Mucosa of descending colon (tissue), 3 donors: ENCODE measurements at places on chromosomes 4 and X. TPM values are rescaled to one million over a fixed set of nuclear protein-coding genes. Genes with fewer than 3 reads are reported as not detected.

DNA sequence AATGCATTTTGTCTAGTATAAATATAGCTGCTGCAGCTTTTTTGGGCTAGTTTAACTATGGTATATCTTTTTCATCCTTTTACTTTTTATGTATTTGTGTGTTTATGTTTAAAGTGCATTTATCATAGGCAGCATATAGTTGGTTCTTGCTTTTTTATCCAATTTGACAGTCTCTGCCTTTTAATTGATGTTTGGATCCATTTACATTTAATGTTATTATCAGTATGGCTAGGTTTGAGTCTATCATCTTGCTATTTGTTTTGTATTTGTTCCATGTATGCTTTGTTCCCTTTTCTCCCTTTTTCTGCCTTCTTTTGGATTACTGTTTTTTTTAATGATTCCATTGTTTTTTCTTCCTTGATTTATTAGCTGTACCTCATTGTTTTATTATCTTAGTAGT is 40.3 kb downstream of the GNL3L start:
- no peak for DNase-seq

IL3RA gene
- total RNA-seq, result 6.3 TPM

DNA sequence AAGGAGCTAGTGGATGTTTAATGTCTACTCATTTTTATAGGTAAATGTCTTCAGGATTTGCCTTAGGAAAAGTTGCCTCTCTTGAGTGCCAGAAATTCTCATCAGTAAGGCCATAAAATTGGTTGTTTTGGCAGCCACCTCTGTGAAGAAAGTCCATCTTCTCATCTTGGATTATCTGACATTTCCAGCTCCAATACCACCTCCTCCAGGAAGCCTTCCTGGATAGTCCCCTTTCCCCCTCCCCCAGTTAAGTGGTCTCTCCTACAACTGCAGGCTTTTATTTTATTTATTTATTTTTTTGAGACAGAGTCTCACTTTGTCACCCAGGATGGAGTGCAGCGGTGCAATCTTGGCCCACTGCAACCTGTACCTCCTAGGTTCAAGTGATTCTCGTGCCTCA is 87.1 kb downstream of the PPP2R2C start:
- peak; percentile 4 for DNase-seq

DNA sequence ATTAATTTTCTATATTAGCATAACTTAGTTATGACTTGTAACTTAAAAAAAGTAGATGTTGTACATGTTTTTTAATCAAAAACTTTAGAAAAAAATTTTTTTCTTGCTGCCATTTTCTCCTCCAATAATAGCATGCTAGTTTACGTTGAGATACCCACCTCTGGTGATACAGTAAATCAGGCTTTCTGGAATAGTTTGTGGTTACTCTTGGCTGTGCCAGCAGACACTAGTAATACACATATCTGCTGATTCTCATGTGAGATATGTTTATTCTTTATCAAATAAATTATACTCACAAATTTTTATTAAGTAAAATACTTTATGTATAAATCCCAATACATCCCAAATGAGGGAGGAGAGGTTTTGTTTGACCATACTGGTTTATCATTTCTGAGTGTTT is 117.3 kb downstream of the KLHL8 start:
- DNase-seq, result no peak

GRCh38 chr4:2044119-2044485 is 15.0 kb upstream of the NAT8L start:
- no peak for DNase-seq

TEX11 gene
- total RNA-seq, result 2.7 TPM

DNA sequence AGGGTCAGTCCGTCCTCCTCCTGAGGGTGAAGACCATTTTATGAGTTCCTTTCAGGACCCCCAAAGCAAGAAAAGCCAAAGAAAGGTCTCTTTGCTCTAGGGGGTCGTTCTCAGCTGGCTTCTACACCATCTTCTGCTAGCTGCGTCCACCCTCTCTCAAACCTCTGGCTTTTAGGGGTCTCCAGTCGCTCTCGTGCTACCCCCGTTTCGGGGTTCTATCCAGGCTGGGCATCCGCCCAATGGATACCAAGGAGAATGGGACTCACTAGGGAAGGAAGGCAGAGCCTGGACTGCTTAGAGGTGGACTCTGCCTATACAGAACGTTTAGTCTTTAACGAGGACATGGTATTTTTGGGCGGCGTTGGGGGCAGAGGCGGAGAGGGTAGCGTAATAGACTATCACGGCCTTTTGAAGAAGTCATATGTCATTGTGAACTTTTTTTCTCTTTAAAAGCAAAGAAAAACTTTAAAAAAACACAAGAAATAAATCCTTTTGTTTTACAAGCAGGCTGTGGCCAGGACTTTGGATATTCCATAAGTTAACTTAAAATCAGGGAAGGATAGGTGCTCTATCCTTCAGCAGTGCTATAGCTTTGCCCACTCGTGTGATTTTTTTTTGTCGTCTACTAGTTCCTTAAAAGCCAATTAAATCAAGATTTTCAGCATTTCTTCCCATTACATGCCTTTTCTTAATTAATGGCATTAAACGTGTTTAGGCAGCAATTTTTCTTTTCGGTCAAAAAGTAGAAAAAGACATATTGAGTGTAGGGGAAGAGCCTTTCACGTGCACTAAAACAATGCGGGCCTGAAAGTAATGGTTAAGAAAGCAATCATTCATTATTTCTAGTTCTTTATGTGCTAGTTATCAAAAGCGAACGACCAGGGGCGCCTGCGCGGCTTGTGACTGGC is 7.2 kb upstream of the PITX2 start:
- no peak for DNase-seq

- no peak for DNase-seq
Measured at GRCh38 chr4:147927377-147928137, 195.7 kb downstream of the ARHGAP10 start.

DNA sequence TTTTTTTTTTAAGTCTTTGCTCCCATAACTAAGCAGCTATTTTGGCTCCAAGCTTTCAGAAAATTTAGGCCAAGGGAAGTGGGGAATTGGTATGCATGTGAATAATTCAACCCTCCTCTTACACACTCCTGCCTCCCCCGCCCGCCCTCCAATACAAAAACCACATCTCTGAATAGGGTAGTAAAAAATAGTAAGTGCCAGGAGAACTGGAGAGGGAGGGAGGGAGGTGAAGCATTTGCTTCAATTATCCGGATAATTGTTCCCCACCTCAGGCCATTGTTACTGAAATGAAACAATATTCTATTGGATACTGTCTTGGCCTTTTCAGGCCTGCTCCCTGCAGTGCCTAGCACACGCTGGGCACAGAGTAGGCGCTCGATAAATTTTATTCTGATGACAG is 5.5 kb upstream of the GSX2 start:
- DNase-seq, result no peak

PF4V1 gene
- not detected for total RNA-seq

SUPT20HL2 gene
- not detected for total RNA-seq

DNA sequence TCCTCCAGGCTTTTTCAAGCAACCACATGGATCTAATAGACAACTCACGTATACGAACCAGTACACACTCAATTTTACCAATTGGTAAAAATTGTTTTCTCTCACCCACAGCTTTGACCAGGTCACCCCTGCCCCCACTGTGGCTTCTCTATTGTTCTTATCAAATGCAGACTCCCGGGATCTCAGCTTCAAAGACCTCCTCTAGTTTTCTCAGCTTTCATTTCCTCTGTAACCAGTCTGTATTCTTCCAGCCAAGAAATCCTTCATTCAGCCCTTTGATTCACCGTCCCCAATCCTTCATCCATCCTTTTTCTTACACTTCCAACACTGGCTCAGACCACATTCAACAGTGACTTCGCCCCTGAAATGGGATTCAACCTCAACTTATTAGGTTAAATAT is 120.7 kb downstream of the CORIN start:
- no peak for DNase-seq

DNA sequence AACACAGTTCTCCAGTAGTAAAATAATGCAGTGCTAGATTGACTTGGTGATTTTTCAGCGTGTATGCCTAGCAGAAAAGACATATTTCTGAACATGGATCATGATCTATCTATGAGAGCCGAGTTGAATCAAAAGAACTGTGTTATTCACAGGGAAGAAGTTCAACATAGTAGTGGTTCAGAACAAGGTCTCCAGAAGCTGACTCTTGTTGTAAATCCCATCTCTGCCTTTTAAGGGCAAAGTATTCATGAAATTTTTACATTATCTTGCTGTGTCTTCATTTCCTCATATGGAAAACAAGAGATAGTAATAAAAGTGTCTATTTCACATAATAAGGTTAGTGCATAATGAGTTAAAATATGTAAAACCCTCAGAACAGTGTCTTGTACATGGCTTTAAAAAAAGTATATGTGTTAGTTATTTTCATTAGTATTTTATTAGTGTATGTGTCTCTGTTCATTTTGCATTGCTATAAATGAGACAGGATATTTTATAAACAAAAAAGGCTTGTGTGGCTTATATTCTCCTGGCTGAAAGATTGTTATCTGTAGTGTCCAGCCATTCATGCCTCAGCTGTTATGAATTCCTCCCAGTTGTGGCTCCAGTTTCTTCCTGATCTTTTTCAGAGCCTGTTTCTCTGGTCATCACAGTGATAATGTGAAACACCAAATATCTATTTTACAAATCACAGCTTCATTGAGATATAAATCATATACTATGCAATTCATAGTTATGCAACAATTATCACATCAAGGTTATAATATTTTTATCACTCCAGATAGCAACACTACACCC is 1351.2 kb downstream of the STIM2 start:
- DNase-seq, result no peak

DNA sequence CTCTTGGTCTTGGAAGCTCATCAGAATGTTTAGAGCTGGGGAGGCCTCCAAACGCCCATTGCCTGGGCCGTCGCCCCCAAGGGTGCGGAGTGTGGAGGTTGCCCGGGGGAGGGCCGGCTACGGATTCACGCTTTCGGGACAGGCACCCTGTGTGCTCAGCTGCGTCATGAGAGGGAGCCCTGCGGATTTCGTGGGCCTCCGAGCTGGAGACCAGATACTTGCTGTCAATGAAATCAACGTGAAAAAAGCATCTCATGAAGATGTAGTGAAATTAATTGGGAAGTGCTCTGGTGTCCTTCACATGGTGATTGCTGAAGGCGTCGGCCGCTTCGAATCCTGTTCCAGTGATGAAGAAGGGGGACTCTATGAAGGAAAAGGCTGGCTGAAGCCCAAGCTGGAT is 23.3 kb downstream of the RGS12 start:
- DNase-seq, result no peak

- DNase-seq, result no peak
Measured at GRCh38 chr4:25088093-25088952, 57.6 kb upstream of the LGI2 start.

DNA sequence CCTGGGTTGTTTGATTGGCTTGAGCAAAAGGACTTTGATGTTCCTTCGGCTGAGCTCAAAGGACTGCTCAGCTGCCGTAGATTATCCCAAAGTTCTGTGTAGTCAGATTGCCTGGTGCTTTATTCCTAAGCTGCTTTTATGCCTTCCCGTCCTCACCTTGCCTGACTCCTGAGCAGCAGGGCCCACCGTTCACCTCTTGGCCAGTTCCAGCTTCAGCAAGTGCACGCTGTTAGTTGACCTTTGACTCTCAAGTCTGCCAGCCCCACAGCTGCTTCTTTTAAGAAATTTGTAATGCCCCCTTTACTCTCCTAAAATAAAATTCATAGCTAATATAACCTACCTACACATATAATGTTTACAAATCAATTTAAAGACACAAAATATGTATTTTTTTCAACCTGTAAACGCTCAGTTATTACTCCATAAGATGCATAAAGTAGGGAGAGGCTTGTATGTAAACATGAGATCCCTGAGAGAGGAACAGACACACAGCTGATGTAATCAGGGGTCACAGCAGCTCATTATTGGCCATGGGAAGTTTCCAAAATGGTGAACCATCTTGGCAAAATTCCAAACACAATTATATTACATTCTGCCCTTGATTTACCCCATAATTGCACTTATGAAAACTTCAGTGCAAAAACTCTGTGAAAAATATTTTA is 28.6 kb downstream of the UCHL1 start:
- no peak for DNase-seq

DNA sequence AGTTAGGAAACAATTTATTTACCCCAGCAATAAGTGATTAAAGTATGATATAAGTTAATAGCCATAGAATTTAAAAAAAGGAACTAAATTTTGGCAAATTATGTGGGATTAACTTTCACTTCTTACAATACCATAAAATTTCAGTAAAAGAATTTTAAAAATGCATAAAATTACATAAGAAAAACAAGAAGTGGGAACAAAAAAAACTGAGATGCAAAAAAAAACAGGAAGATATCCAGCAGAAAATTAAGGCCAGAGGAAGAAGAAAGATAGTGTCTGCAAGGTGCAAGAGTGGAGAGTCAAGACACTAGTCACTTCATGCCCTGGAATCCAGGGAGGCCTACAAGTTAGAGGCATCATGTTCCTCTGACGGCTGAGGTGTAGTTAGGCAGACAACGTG is 184.2 kb downstream of the GASK1B start:
- DNase-seq, result no peak

PLP1 gene
- total RNA-seq, result 4.9 TPM

DNA sequence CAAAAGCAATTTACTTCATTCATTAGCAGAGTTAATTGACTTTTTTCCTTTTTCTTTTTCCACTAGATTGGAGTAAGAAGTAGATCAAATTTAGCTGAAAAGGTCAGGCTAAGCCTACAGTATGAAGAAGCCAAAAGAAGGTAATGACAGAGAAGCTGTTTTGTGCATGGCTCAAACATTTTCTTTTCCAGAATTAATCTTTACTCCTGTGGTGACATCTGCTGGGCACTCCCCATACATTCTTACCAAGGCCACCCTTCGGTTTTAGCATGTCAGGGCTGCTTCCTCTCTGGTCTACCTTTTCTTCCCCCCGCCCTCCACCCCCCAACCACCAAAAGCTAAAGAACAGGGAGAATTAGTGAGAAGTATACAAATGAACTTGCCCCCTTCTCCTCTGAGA is 70.2 kb downstream of the CLDN22 start:
- no peak for DNase-seq

CFAP99 gene
- total RNA-seq, result 1.3 TPM

GRCh38 chrX:20906571-20906970 is 467.6 kb upstream of the CNKSR2 start:
- DNase-seq, result no peak

GRCh38 chr4:102567427-102567826 is 66.3 kb downstream of the NFKB1 start:
- DNase-seq, result no peak

MSN gene
- total RNA-seq, result 66.2 TPM

GRCh38 chr4:2036866-2037265 is 22.3 kb upstream of the NAT8L start:
- DNase-seq, result peak; percentile 77

GRCh38 chr4:78870056-78870455 is 69.2 kb downstream of the PAQR3 start:
- DNase-seq, result no peak

KLKB1 gene
- total RNA-seq, result 1.5 TPM

GRCh38 chr4:88761861-88762523 is 64.4 kb upstream of the NAP1L5 start:
- DNase-seq, result no peak

FAM133A gene
- total RNA-seq, result 0.14 TPM

GRCh38 chr4:77629885-77630284 is 24.3 kb downstream of the CXCL13 start:
- no peak for DNase-seq

- no peak for DNase-seq
Measured at GRCh38 chr4:110108422-110108821, 90.0 kb downstream of the ELOVL6 start.

MUC7 gene
- total RNA-seq, result not detected

GRCh38 chr4:185532293-185532692 is 3.0 kb downstream of the PDLIM3 start:
- no peak for DNase-seq

GRCh38 chrX:12949927-12950656 is 24.8 kb upstream of the TMSB4X start:
- DNase-seq, result peak; percentile 88

GRCh38 chrX:133608406-133608805 is 193.1 kb upstream of the GPC4 start:
- no peak for DNase-seq

SSX2 gene
- total RNA-seq, result not detected
